Heart left ventricle (tissue), 16 donors: ENCODE measurements at places on chromosomes 5 and 9.

GRCh38 chr9:19154135-19154612, 26.9 kb upstream of the PLIN2 start:
- H3K27ac ChIP-seq, result peak overlapping the region; percentile 44
- H3K36me3 ChIP-seq, result no peaks in the 10 kb centered on the region
- H3K4me1 ChIP-seq, result no peaks in the 10 kb centered on the region
- H3K27me3 ChIP-seq, result no peaks in the 10 kb centered on the region
- peak; percentile 15 for DNase-seq
- no peak overlapping the region for H3K4me3 ChIP-seq

DNA sequence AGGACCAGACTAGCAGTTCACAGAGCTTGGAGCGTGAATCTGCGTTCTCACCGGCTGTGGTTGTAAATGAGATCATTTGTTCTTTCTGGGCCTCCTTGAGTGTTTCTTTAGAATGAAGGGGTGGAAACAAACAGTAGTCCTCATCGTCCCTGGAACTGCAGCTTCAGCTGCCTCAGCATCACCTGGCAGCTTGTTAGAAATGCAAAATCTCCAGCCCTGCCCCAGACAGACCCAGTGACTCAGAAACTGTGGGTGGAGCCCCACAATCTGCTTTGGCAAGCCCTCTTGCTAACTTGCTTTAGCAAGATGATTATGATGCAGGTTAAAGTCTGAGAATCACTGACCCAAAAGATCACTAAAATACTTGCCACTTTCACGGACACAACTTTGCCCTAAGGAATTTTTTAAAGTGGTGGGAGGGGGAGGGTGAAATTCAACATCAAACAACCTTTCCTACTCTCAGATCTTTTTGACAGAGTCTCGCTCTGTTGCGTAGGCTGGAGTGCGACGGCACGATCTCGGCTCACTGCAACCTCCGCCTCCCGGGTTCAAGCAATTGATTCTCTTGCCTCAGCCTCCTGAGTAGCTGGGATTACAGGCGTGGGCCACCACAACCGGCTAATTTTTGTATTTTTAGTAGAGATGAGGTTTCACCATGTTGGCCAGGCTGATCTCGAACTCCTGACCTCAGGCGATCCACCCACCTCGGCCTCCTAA, 86.0 kb downstream of the BRINP1 start:
- H3K36me3 ChIP-seq, result no peaks in the 10 kb centered on the region
- H3K4me1 ChIP-seq, result no peaks in the 10 kb centered on the region
- no peaks in the 10 kb centered on the region for H3K27me3 ChIP-seq
- H3K27ac ChIP-seq, result no peak overlapping the region
- DNase-seq, result no peak

- no peaks in the 10 kb centered on the region for H3K27me3 ChIP-seq
- H3K27ac ChIP-seq, result no peak overlapping the region
- H3K4me1 ChIP-seq, result no peaks in the 10 kb centered on the region
- no peak overlapping the region for H3K4me3 ChIP-seq
Measured at GRCh38 chr5:134101686-134102439, 12.6 kb upstream of the TCF7 start.

DNA sequence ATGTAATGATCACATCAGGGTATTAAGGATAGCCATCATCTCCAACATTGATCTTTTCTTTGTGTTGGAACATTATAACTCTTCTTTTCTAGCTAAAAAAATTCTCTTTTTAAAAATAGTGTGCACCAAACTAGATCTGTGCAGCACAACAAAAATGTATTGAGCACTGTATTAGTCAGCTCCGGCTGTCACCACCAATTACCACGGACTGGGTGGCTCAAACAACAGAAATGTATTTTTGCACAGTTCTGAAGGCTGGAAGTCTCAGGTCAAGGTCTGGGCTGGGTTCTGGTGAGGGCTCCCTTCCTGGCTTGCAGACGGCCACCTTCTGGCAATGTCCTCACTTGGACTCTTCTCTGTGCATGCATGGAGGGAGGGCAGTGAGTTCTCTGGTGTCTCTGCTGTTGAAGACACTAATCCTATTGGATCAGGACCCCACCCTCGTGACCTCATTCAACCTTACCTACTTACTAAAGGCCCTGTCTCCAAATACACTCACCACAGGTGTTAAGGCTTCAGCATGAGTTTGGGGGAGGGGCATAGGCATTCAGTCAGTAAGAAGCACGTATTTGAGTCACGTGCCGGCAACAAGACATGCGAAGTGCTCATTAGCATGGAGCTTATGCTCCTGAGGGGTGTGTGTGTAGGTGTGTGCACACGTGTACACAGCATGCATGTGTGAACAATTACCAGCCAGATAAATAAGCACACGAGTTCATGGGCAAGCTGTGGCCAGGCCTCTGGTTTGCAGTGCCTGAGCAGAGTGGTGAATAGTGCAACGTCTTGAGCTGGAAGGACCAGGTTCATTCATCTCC, 89.4 kb upstream of the SH3PXD2B start:
- no peaks in the 10 kb centered on the region for H3K36me3 ChIP-seq
- H3K4me1 ChIP-seq, result peaks cover 6% of the 10 kb centered on the region
- no peak overlapping the region for H3K4me3 ChIP-seq

DNA sequence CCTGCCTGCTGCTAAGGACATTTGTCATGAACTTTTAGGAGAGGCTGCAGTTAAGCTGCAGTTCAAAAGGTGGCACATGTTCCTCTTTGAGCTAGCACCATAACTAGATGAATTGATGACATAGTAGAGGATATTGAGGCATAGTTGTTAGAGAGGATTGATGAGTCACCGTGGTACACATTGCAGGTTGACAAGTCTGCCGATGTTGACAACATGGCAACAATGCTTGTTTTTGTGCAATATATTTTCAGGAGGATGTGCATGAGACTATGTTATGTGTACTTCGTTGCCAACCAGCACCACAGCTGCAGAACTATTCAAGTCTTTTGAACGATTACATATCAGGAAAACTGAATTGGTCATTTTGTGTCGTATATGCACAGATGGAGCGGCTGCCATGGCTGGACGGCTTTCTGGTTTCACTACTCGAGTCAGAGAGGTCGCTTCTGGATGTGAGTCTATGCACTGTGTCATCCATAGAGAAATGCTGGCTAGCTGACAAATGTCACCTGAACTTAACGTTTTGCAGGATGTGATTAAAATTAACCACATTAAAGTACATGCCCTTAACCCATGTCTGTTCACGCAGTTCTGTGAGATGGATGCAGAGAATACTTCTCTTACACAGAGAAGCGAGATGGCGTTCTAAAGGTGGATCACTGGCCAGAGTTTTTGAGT, 24.2 kb downstream of the ANP32B start:
- H3K27ac ChIP-seq, result no peak overlapping the region
- H3K4me1 ChIP-seq, result peaks cover 25% of the 10 kb centered on the region
- no peaks in the 10 kb centered on the region for H3K36me3 ChIP-seq

DNA sequence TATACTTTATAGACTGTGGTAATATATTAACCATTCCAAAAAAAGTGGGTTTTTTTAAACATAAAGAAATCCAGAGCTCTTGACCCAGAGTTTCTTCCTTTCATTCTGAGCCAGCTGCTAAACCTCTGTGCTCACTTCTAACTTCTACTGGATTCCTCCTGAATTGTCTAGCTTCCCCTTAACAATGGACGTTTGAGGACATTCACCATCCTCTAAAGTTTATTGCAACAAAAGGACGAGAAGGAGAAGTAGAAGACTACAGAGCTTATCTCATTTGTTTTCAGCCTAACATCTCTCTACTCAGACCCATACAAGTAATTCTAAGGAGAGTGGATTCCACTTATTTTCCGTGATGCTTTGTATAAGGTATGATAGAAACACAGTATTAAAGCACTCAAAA, 284.2 kb downstream of the MAST4 start:
- no peak overlapping the region for H3K4me3 ChIP-seq
- no peak for DNase-seq
- H3K36me3 ChIP-seq, result no peaks in the 10 kb centered on the region
- peak overlapping the region; percentile 51 for H3K27ac ChIP-seq
- no peaks in the 10 kb centered on the region for H3K27me3 ChIP-seq

GRCh38 chr9:114233491-114234185, 78.3 kb downstream of the COL27A1 start:
- H3K4me3 ChIP-seq, result no peak overlapping the region
- no peaks in the 10 kb centered on the region for H3K27me3 ChIP-seq
- H3K4me1 ChIP-seq, result peaks cover 41% of the 10 kb centered on the region
- H3K36me3 ChIP-seq, result no peaks in the 10 kb centered on the region
- no peak for DNase-seq

DNA sequence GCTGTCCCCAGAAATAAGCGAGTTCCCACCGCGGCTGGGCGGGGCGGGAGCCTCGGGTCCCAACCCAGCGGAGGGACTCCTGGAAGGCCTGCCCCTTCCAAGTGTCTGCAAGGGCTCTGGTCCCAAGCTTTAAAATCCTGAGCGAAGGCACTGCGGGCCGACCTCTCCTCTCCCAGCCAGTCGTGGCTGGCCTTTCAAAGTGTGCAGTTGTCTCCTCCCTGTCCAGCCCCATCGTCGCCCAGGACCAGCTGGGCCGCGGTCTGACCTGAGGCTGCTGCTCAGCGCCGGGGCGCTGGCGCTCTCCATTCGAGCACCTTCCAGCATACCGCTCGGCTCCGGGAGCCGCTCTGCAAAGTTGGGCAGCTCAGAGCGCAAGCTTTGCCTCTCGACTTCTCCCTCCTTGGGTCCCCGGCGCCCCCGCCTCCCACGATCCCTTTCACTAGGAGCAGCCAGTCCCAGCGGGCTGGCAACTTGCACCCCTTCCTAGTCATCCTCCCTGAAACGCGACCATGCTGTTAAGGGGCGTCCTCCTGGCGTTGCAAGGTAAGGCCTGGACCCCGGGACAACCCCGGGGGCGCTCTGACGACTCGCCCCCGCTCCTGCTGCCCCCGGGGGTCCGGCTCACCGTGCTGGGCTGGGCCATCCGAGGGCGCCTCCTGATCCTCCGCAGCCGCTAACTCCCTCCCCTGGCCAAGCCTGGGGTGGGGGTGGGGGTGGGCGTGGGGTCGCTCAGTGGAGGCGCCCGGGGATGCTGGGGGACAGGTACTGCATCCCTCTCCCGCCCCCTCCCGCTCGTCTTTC, at the start of gene MAMDC2:
MAMDC2 (plus strand) TSS at position 160 of the 801 bp plus-strand sequence; CDS start at position 510, 350 bp downstream.
- H3K4me3 ChIP-seq, result peak within 1 kb of the TSS; percentile 57
- peak; percentile 51 for DNase-seq
- H3K27ac ChIP-seq, result peak within 1 kb of the TSS; percentile 59
- peaks cover 48% of the 10 kb centered on the region for H3K4me1 ChIP-seq
- H3K36me3 ChIP-seq, result no peaks in the 10 kb centered on the region
- H3K27me3 ChIP-seq, result no peaks in the 10 kb centered on the region

GRCh38 chr5:168422431-168422830, 63.8 kb upstream of the RARS1 start:
- no peak overlapping the region for H3K27ac ChIP-seq
- no peaks in the 10 kb centered on the region for H3K36me3 ChIP-seq
- no peak for DNase-seq
- H3K4me1 ChIP-seq, result no peaks in the 10 kb centered on the region
- H3K4me3 ChIP-seq, result no peak overlapping the region
- H3K27me3 ChIP-seq, result no peaks in the 10 kb centered on the region

DNA sequence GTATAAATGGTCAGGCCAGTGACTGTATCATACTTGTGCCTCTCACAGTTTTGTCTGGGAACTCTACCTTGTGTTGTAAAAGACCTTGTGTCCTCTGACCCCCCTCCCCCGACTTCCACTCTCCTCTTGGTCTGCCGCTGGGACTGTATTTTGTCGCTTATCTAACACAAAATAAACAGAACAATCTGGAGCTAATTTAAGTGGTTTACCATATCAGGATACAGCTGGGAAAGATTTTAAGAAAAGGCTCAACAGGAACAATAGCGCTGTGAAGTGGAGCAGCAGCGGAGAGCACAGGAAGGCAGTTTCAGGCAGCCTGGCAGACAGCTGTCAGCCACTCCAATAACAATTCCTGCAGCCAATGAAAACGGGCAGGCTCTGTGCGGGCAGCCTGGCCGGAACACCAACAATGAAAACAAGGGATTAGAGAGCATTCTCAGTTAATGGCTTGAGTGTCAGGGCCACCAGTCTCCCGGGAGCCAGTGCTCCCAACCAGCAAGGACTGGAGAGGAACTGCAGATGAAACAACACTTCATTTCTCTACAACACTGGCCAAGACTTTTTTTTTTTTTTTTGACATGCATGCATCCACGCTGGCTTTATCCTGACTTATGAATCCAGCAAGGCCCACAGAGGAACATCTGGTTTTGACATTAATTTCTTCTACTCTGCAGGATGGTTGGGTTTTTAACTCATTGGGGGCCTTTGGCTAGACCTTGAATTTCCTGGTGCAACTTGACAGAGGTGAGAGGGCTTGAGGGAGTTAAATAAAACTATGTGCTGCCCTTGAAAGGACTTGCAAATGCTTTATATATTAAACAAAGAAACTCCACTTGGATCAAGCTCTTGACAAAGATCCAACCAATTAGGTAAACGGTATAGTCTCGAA, 76.7 kb downstream of the ARSB start:
- H3K36me3 ChIP-seq, result no peaks in the 10 kb centered on the region
- DNase-seq, result peak; percentile 72
- peak overlapping the region; percentile 66 for H3K27ac ChIP-seq
- peak overlapping the region; percentile 16 for H3K4me3 ChIP-seq
- H3K27me3 ChIP-seq, result no peaks in the 10 kb centered on the region

- H3K36me3 ChIP-seq, result no peaks in the 10 kb centered on the region
- no peak overlapping the region for H3K27ac ChIP-seq
- H3K27me3 ChIP-seq, result no peaks in the 10 kb centered on the region
Measured at GRCh38 chr9:131997779-131998178, 81.9 kb downstream of the MED27 start.

DNA sequence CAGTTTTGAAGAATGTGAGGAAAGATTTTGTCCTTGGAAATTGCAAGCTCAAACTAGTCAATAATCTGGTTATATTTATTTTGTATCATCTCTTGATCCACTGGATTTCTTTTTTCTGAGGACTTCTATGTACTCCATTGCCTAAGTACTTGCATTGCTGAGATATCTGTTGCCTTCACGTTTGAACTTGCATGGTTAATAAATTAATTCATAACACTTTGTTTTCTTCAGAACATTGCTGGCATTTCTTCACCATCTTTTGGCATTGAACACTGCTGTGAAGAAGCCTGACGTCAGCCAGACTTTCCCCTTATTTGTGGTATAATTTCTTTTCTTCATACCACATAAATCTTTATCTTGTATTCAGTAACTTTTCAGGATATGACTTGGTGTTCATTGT, 246.0 kb upstream of the KIF2A start:
- no peaks in the 10 kb centered on the region for H3K4me1 ChIP-seq
- DNase-seq, result no peak
- H3K4me3 ChIP-seq, result no peak overlapping the region
- no peaks in the 10 kb centered on the region for H3K36me3 ChIP-seq
- no peaks in the 10 kb centered on the region for H3K27me3 ChIP-seq

GRCh38 chr5:178411083-178411482, 178.5 kb upstream of the PHYKPL start:
- no peaks in the 10 kb centered on the region for H3K36me3 ChIP-seq
- no peak overlapping the region for H3K27ac ChIP-seq
- H3K4me3 ChIP-seq, result no peak overlapping the region
- DNase-seq, result no peak
- no peaks in the 10 kb centered on the region for H3K4me1 ChIP-seq

GRCh38 chr5:89276566-89277305, 393.8 kb upstream of the MEF2C start:
- H3K4me3 ChIP-seq, result no peak overlapping the region
- no peaks in the 10 kb centered on the region for H3K36me3 ChIP-seq
- no peaks in the 10 kb centered on the region for H3K27me3 ChIP-seq
- no peak overlapping the region for H3K27ac ChIP-seq
- no peaks in the 10 kb centered on the region for H3K4me1 ChIP-seq

GRCh38 chr5:21594566-21594965, 1258.6 kb downstream of the CDH12 start:
- H3K27ac ChIP-seq, result no peak overlapping the region
- no peaks in the 10 kb centered on the region for H3K4me1 ChIP-seq
- DNase-seq, result no peak
